ENCODE measurements at places on chromosomes 2 and 18.

DNA sequence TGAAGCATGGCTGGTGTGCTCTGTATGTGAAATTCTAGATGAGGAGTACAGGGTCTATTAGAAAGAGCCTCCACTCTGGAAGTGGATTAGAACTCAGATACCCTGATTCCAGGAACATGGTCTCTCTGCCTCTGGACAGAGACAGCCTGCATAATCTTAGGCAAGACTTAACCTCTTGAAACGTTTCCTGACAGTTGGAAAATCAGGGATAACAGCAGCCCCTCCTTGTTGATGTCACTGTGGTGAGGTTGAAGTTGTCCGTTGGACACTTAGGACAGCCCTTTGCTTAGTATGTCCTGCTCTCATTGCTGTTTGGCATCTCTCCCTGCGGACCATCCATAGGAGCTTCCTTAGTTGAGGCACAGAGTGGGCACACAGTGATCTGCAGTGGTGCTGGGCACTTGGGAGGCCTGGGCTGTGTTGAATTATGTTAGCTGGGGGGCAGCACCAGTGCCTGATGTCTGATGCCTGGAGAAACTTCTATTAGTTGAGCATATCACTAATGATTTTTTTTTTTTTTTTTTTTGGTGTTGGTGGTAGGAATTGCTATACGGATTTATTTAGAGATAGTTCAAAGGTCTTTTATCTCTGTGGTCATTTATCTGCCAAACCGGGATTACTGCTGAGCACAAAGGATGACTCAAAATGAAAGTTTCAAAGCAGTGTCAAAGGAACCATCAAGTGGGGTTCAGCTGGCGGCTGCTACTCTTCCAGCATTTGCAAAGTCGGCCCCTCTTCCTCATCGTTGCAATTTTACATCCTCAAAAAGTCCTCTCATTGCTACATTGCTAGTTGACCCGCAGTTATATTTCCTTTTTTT, 28.8 kb downstream of the SETBP1 start:
- DNase-seq, result no peak

GRCh38 chr2:217372794-217373193, 512.9 kb upstream of the TNP1 start:
- no peak for DNase-seq

- no peak for DNase-seq
These were observed 463.1 kb upstream of the HS6ST1 start for GRCh38 chr2:128781585-128782385.

- DNase-seq, result no peak
These were observed 19.9 kb downstream of the WDSUB1 start for GRCh38 chr2:159266554-159266953.

DNA sequence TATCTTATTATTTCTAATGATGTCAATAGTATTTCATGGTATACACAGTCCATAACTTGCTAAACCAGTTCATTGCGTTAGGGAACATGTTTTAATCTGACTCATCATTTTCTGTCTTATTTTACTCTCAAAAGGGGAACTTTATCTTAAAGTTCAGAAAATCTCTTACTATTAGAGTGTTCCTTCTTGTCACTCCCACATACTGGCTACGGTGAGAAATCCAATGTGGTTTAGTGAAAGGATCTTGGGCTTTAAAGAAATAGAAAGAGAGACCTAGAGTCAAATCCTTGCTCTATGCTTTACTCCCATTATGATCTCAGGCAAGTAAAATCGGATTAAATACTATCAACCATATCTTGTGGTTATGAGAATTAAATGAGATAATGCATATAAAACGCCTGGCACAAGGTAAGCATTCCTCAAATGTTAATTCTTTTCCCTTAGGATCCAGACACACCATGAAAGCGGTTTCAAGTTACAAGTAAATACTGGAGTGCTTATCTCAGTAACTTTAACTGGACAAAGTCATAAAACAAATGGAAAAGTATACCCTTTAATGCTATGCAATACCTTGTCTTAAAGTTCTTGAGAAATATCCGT, 576.0 kb downstream of the ARHGAP15 start:
- peak; percentile 77 for DNase-seq

GRCh38 chr2:159832858-159833257, 34.9 kb upstream of the CD302 start:
- no peak for DNase-seq

GRCh38 chr2:196105951-196106350, 37.3 kb upstream of the DNAH7 start:
- DNase-seq, result no peak

- DNase-seq, result no peak
These were observed 77.9 kb downstream of the RTP5 start for GRCh38 chr2:241947401-241947800.

GRCh38 chr2:225996462-225996828, 596.9 kb downstream of the NYAP2 start:
- DNase-seq, result no peak

DNA sequence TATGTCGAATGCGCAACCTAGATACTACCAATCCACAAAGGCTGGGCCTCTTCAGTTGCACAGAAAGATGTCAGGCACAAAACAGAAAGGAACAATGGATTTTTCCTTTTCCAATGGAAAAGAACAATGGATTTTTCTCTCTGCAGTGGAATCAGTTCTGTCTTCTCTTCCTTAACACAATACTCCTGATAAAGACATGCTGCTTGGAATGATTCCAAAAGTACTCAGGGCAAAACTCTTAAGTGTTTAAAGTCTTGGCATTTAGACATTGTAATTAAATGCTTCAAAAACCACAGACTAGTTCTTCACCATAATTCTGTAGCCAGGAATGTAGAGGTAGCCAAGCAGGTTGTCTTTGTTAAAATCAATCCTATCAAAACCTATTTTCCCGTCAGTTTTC, 46.7 kb upstream of the FLACC1 start:
- DNase-seq, result peak; percentile 84

- DNase-seq, result peak; percentile 97
These were observed 856.1 kb upstream of the ID2 start for GRCh38 chr2:7825591-7826312.

GRCh38 chr18:48752928-48753327, 197.8 kb downstream of the SMAD7 start:
- peak; percentile 49 for DNase-seq

GRCh38 chr18:5295231-5295920, at the start of gene ZBTB14:
TSS of gene ZBTB14 (minus strand) at chr18:5295726. CDS start at chr18:5293246, 2,480 bp downstream.
- peak; percentile 19 for DNase-seq

- DNase-seq, result no peak
These were observed 21.9 kb downstream of the SLC4A1AP start for GRCh38 chr2:27685577-27685976.

DNA sequence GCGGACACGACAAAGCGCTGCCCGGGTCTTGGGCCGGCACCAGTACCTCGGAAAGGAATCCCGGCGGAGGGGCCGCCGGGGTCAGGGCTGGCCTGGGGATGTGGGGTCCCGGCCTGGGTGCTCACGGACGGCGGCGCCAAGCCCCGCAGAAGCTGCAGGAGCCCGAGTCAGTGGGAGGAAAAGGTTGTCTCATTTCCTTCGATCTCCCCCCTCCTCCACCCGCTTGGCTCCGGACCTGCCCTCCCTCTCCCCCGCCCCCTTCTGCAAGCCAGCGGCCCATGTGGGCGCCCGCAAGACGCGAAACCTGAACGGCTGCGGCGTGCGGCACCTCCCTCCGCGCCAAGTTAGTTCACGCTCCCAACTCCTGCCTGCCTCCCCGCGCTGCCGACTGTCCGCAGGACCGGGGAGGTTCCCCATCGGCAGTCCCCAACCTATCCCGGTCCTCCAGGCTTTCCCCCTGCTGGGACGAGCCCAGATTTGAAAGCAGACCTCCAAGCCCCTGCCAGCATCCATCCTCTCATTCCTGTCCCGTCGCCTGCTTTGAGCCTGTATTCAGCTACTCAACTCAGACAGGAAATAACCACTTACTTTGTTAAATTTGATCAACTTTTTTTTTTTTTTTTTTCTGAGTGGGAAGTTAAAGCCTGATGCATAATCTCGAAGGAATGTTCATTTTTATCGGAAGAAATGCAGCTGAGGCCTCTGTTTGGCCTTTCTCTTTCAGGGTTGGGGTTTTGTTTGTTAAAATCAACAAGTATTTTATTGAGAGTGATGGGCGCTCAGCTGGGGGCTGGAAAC, at the start of gene EVA1A:
Gene EVA1A (minus strand): TSS at position 172 of the 798 bp plus-strand sequence. CDS start 42,799 bp downstream, outside the sequence.
- peak; percentile 84 for DNase-seq

- DNase-seq, result peak; percentile 83
These were observed 73.5 kb downstream of the CCBE1 start for GRCh38 chr18:59623456-59624368.

- no peak for DNase-seq
These were observed 76.5 kb downstream of the HNRNPLL start for GRCh38 chr2:38526195-38526594.

DNA sequence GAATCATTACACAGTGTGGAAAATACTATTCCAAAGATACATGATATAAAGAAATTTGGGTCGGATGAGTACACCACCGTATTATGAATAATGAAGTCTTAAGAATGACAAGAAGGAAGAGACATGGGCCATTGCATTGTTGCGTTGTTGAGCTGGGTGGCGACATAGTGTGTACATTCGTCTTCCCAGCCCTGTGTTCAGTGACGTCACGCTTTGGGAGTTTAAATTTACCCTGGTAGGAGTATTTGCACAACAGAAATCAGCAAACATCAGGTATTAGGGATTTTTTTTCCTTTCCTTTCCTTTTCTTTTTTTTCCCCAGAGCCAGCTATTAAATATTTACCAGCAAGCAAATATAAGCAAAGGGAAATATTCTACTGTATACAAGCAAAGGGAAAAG, 347.2 kb upstream of the NETO1 start:
- DNase-seq, result no peak

GRCh38 chr18:59448546-59448945, 89.5 kb upstream of the LMAN1 start:
- DNase-seq, result no peak

DNA sequence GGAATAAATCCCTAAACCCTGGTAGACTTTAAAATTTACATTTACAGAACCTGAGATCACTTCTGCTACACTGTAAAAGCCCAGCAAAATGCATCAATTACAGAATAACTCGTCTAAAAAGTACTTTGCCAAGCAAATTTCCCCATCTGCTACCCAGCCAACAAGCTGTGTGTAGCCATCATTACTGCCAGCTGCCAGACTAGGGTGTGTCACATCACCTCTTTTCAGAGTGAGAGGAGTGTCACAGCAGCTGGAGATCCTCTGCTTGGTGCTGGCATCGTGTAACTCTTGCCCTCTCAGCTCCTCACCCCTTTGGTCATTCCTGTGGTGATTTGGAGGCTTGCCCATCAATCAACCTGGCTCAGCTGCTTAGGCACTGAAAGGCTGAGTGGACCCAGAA, 340.4 kb upstream of the MMADHC start:
- no peak for DNase-seq

- no peak for DNase-seq
These were observed 5.8 kb downstream of the DLX1 start for GRCh38 chr2:172091000-172091641.

DNA sequence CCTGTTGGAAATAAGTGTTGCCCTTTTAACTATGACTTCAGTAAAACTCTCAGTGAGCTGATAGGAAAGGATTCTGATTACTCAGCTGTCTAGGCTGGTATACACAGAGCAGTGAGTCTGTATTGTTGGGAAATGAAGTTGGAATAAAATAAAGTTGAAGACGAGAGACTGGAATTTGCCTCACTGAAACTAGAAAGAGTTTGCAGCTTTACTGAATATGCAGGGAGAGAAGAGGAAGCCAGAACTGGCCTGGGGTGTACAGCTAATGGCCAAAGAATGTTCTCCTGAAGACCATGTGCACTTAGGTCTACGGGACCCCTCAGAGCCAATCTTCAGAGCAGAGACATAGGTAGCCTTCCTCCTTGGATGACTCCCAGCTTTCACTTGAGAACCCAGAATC, 26.5 kb downstream of the EIF4E2 start:
- DNase-seq, result peak; percentile 57

- peak; percentile 15 for DNase-seq
These were observed 164.5 kb downstream of the PMAIP1 start for GRCh38 chr18:60064271-60064670.

DNA sequence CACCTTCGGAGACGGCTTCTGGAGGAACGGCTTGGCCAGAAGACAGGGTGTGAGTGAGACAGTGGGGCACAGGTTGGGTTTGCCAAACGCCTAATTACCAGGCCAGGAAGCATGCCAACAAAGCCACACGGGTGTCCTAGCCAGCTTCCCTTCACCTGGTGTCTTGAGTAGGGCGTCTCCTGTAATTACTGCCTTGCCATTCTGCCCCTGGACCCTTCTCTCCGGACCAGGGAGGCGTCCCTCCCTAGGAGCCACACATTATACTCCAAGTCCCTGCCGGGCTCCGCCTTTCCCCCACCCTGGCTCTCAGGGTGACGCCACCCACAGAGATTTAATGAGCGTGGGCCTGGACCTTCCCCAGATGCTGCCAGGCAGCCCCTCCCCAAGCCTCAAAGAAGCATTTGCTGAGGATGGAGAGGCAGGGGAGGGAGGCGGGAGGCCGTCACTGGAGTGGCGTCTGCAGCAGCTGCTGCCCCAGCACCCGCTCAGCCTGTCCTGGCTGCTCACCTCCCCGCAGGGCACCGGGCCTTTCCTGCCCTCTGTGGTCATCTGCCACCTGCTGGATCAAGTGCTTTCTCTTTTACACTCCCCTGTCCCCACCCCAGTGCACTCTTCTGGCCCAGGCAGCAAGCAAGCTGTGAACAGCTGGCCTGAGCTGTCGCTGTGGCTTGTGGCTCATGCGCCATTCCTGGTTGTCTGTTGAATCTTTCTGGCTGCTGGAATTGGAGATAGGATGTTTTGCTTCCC, 20.7 kb downstream of the FOSL2 start:
- DNase-seq, result no peak

DNA sequence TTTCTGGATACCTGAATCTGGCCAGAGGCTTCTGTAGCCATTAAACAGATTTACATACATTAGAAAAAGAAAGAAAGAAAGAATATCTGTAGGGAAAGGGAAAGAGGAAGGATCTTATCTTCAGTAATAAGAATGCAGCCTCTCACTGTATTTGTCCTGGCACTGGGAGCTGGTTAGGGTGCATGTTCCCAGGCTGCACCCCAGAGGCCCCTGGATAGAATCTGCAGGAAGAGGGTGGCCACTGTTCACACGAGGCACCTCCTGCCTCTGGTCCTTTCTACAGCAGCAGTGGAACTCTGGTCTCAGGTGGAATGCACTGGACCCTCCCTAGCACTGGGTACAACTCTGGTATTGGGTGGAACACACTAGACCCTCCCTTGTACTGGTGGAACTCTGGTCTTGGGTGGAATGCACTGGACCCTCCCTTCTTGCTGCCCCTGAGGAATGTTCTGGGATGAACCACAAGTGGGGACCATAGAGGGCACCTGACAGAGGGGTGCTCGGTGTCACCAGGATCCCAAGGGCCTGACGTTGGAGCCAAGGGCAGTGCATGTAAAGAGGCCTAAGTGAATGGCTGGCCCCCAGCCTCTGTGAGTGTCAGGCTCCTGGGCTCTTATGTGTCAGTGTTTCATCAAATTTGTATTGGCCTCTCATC, 27.4 kb upstream of the PXDN start:
- no peak for DNase-seq

Measured in astrocyte (in vitro differentiated cells and primary cell).